ENCODE measurements at places on chromosomes 7 and 10.

DNA sequence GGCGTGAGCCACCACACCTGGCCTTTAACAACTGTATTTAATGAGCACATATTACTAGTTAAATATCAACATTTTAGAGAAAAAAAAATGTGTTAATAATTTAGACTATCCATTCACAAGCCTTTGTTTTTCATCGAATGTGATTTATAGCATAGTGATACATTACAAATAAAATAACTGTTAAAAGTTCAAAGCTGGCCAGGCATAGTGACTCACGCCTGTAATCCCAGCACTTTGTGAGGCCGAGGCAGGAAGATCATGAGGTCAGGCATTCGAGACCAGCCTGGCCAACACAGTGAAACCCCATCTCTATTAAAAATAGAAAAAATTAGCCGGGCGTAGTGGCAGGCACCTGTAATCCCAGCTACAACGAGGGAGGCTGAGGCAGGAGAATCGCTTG lies 72.7 kb downstream of the HACD1 start:
- no peak for DNase-seq

- peak; percentile 50 for DNase-seq
Measured at GRCh38 chr10:31204090-31204489, 114.9 kb upstream of the ZEB1 start.

GRCh38 chr7:23096518-23097290 lies 8.9 kb upstream of the KLHL7 start:
- DNase-seq, result no peak

DNA sequence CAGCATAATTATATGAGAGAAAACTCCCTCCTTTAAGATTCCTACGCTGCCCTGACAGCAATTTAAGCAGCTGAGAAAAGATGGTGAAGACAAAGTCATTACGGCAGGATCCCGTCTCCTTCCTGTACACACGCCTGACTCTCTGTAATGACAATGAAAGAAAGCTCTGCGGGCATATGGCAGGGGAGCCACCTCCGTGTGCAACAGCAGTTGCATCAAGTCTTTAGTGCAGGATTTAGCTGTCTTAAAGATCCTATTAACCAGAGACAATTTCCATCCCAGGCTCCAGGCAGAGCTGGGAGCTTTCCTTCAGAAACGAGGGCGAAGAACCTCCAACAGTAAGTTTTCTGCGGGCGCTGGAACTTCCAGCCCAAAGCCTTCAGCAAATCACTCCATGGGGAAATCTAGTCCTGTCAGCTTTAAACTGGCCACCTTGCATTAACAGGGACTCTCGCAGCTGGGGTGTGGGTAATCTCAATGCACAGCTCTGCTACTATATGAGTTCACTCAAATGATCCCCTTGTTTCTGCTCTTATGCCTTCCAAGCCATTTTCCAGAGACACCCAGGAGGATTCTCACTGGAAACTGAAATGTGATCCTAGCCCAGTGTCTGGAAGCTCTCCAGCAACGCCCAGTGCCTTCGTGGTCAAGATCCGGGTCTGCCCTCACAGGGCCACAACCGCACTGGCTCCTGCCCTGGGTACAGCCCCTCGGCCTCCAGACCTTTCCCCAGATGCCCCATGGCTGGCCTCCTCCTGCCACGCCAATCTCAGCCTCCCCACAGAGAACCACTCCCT lies 74.9 kb downstream of the CTBP2 start:
- DNase-seq, result peak; percentile 42

- DNase-seq, result no peak
Measured at GRCh38 chr10:36872702-36873393, 252.6 kb upstream of the ANKRD30A start.

DNA sequence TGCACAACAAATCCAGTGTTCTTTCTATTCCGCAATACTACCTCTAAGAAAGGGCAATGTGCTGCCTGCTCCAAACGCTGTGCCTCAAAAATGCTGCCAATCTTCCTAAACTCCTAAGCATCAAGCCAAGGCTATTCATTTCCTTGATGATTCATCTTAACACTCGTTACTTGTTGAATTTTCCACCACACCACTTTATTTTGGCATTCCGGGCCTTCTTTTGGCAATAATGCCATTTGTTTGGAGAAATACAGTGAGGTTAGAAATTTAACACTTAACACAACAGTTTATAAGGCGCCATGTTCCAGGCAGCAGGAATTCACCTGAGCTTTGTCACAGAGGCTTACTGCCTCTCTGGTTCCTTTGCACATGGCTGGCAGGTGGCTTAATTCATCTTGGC lies 82.6 kb upstream of the ABCB5 start:
- DNase-seq, result peak; percentile 15

GRCh38 chr7:142890874-142891485 lies 5.4 kb upstream of the TRPV6 start:
- no peak for DNase-seq

GRCh38 chr10:5147981-5148677 lies 36.8 kb downstream of the AKR1C8 start:
- no peak for DNase-seq

- no peak for DNase-seq
Measured at GRCh38 chr7:37973915-37974314, 53.5 kb downstream of the EPDR1 start.

DNA sequence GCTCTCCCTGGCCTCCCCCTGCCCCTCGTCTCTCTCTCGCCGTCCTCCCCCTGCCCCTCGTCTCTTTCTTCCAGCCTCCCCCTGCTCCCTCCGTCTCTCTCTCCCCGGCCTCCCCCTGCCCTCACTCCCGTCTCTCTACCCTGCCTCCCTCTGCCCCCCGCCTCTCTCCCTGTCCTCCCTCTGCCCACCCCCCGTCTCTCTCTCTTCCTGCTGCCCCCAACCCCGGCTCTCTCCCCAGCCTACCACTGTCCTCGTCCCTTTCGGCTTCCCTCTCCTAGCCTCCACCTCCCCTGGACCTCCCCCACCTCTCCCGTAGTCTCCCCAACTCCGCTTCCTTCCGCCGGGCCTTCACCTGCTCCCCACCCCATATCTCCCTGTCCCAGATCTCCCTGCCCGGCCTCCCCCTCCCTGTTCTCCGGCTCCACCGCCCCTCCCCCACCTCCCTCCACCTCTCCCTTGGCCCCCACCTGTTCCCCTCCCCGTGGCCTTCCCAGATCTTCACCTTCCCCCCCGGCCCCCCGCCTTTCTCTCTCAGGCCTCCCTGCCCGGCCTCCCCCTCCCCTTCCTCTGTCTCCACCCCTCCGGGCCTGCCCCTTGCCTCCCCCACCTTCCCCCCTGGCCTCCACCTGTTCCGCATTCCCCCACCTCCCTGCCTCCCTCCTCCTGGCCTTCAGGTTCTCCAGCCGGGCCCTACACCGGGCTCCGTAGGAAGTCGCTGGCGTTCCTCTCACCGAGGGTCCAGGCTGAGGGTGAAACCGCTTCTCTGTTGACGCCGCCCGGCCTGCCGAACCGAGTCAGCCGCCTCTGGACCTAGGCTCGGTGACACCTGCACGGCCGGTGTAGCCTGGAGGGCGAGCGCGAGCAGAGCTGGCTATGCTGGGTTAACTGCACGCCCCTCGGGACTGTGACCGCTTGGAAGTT lies 1.2 kb downstream of the GET4 start:
- DNase-seq, result no peak

GRCh38 chr7:112300831-112301407 lies 94.4 kb downstream of the ZNF277 start:
- DNase-seq, result no peak

DNA sequence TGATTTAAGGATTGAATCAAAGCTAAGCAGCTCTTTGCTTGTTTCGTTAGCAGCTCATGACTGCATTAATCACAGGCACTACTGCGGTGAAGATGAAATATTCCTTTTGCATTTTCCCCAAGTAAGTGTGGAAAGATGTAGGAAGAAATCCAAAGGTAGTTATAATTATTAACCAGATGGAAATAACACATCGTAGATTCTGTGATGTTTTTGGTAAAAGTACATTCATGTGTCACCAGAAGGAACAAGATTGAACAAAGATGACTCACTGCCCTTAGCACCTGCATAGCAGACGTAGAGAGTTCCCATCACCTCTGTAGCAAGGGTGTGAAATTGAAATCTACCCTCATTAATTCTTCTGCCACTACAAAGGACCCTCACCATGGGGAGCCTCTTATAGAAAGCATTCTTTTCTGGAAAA lies 37.1 kb downstream of the SMURF1 start:
- DNase-seq, result no peak

DNA sequence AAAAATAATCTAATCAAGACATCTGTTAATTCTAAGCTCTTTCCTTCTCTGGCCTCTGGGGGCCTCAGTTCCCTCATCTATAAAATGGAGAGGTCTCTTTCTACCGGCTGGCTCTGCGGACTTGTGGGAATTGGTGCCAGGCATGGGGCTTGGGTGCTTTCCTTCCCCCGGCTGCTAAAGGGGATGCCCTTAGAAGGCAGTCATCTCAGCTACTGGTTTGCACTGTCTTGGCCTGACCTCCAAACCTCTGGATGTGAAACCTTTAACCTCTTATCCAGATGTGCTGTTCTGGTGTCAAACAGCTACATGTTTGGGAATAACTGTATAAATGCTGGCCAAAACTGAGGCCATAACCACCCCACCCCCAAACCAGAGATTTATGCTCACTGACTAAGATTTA lies 320.0 kb downstream of the RPS24 start:
- no peak for DNase-seq

DNA sequence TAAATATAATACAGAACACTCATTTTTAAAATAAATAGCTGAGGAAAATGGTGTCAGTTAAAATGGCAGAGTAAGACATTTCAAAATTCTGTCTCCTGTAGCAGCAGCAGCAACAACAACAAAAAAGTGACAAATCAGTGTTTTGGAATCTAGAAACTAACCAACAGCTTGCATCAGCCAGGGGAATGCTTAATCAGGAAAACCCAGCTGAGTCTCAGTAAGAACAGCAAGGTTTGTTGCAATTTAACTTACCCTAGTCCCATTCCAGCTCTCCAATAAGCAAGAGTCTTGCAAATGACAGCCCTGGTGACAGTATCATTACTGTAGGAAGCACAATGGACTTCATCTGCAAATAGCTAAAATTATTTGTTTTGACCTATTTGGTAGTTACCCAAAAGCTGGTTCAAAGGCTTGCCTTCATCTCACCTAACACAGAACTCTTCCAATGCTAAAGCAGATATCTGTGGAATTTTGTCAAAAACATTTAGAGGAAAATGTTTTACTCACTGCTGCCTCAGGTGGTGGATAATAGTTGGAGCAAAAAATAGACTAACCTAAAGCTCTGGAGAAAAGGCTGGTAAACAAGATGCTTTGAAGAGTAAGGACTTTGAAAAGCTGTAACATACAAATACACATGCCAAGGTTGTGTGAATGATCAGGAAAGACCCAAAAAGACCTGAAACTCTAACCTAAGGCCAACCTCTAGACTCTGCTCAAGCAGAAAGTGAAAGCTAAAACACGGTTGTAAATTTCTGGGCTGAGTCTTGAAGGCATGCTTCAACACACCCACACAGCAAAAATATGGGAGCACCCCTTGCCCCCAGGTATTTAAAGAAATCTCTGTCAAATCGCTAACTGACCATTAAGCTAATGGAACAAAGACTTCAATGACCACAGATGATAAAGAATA lies 9.9 kb upstream of the ARHGAP22 start:
- DNase-seq, result peak; percentile 57

- DNase-seq, result no peak
Measured at GRCh38 chr10:31803606-31804351, 124.9 kb downstream of the ARHGAP12 start.

DNA sequence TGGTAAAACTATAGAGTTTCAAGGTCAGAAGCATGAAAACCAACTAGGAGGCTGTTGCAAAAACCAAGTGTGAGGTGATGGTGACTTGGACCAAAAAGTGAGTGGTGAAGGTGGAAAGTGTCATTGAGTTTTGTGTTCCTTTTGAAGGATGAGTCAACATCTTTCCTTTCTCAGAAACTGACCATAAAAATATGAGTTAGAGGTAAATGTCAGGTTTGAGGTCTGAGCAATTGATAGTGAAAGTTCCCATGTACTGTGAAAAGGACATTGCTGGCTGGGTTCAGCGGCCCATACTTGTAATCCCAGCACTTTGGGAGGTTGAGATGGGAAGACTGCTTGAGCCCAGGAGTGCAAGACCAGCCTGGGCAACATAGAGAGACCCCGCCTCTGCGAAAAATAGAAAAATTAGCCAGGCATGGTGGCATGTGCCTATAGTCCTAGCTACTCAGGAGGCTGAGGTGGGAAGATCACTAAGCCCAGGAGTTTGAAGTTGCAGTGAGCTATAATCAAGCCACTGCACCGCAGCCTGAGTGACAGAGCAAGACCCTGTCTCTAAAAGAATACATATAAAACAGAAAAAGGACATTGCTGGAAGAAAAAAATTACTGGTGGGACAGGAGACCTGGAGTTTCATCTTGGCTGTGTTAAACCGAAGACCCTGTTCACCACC lies 89.3 kb upstream of the ARID5B start:
- no peak for DNase-seq

DNA sequence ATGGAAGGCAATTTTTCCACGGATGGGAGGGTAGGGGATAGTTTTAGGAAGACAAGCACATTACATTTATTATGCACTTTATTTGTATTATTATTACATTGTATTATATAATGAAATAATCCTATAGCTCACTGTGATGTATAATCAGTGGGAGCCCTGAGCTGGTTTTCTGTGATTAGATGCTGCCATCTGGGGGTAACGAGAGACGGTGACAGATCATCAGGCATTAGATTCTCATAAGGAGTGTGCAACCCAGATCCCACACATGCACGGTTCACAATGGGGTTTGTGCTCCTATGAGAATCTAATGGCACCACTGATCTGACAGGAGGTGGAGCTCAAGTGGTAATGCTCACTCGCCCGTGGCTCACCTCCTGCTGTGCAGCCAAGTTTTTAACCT lies 103.9 kb upstream of the STK17A start:
- no peak for DNase-seq

- no peak for DNase-seq
Measured at GRCh38 chr10:108877095-108877561, 1046.2 kb downstream of the XPNPEP1 start.

GRCh38 chr7:42168512-42168911 lies 68.5 kb downstream of the GLI3 start:
- no peak for DNase-seq

DNA sequence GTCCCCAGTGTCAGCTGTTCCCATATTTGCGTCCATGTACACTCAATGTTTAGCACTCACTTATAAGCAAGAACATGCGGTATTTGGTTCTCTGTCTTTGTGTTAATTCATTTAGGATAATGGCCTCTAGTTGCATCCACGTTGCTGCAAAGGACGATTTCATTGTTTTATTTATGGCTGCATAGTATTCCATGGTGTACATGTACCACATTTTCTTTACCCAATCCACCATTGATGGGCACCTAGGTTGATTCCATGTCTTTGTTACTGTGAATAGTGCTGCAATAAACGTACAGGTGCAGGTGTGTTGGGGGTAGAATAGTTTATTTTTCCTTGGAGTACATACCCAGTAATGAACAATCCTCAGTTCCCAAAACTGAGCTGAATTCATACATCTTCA lies 24.3 kb upstream of the TRIM56 start:
- no peak for DNase-seq

DNA sequence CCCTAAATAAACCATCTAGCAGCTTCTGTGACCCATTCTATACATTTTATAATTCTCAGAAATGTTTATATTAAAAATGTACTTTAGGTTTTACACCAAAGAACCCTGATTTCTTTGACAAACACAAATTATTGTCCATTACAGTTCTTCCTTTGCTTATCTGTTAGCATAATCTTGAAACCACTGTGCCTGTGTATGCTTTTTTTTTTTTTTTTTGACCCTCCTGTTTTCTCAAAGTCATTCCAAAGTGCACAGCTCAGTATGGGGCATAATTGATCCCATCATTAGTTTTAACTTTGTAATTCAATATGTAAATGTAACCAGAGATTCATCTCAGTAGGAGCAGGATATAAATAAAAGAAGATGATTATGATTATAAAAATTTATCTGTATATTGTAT lies 229.3 kb downstream of the DGKB start:
- DNase-seq, result no peak

Measured in fibroblast of pulmonary artery (primary cell).